ENCODE measurements at places on chromosomes 5 and 9.
A peak's percentile ranks its signal among the peaks of the same experiment; 100 is the strongest.

GRCh38 chr5:54794135-54794975 is 191.0 kb downstream of the ESM1 start:
- no peaks in the 10 kb centered on the region for H3K4me1 ChIP-seq
- no peaks in the 10 kb centered on the region for H3K27me3 ChIP-seq
- H3K27ac ChIP-seq, result no peak overlapping the region
- no peaks in the 10 kb centered on the region for H3K36me3 ChIP-seq

GRCh38 chr9:114123031-114123977 is 24.2 kb upstream of the KIF12 start:
- no peaks in the 10 kb centered on the region for H3K4me1 ChIP-seq
- no peak overlapping the region for H3K27ac ChIP-seq
- H3K27me3 ChIP-seq, result peaks cover 46% of the 10 kb centered on the region
- no peak for DNase-seq
- peaks cover 6% of the 10 kb centered on the region for H3K36me3 ChIP-seq

DNA sequence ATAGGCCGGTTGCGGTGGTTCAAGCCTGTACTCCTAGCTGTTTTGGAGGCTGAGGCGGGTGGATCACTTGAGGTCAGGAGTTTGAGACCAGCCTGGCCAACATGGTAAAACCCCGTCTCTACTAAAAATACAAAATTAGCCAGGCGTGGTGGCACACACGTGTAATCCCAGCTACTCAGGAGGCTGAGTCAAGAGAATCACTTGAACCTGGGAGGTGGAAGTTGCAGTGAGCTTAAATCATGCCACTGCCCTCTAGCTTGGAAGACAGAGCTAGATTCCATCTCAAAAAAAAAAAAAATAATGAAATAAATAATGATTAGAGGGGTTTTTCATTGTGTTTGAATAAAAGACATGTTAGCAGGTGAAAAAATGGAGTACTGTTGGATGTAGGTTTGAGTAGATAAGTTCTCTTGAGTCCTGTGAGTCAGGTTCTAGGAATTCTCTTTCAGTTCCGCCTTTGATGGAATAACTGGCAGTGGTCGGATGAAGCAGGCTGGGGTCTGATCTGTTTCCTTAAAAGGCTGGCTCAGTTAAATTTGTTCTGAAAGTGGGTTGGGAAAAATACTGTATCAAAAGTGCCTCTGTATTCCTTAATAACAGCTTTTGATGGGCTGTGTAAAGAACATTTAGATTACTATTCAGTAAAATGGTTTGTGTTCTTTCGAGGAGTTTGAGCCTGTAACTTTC is 73.2 kb downstream of the AOPEP start:
- peak overlapping the region; percentile 94 for H3K27ac ChIP-seq
- no peaks in the 10 kb centered on the region for H3K27me3 ChIP-seq
- peaks cover 36% of the 10 kb centered on the region for H3K4me1 ChIP-seq
- DNase-seq, result peak; percentile 58
- peak overlapping the region; percentile 72 for H3K4me3 ChIP-seq

DNA sequence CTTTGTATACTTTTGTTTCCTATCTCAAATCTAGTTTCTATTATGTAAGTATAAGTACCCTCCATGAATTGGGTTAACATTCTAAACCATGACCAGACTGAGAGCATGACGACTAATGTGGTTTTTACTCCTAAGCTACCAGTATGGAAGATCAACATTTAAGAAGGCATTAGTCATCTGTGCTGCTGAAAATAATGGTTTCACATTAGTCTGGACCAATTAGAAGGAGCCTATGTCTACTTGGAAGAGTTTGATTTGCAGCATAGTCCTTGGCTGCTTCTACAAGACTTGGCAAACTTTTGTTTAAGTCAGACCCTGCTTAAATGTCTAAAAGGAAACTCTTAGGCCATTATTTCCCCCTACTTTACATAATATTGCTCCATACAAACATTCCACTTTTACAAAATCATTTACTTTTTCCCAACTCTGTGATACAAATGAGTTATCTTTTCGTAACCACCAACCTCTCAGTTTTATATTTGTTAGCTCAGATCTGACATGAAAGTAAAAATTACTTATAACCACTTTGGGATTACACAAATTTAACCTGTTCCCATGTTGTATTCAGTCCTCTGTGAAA is 186.7 kb downstream of the COMMD10 start:
- peaks cover 7% of the 10 kb centered on the region for H3K4me1 ChIP-seq
- H3K4me3 ChIP-seq, result no peak overlapping the region
- H3K36me3 ChIP-seq, result no peaks in the 10 kb centered on the region
- DNase-seq, result no peak
- no peak overlapping the region for H3K27ac ChIP-seq

DNA sequence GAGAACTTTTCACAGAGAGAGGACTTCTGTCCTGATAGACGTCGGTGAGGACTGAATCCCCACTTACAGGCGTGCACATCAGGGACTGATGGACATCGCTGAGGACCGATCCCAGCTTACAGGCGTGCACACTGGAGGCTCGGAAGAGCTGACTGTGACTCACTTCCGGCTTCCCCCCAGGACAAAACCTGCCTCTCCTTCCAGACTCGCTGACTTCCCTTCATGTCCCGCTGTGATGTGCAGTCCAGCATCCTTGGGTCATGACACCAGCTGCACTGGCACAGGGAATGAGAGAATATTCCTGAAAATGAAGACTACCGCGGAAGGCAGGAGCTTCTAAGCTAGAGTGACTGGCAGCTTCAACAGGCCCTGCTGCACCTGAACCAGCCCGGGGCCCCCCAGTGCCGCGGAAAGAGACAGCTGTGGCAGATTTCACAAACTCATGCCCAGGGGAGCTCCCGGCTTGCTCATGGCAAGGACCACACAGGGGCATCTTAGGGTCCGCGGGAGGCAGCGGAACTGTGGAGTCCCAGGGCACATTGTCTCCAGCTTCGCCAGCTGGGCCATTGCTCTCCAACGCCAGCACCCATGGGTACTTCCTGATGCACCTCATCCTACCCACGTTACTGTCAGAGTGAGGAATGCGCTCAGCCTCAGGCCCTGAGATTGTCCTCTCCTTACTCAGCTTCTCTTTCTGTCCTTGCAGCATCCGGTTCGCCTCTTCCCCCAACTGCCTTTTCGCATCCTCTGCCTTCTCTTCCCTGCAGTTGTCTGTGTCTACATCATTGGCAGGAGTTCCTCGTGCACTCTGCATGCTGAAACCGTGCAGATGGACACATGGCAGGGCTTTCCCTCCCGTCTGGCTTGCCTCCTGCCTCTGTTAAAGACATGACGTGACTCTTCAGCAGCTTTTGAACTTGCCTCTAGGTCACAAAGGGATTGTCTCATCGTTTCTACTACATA is 29.5 kb downstream of the SURF6 start:
- no peak overlapping the region for H3K27ac ChIP-seq
- DNase-seq, result no peak
- no peaks in the 10 kb centered on the region for H3K36me3 ChIP-seq
- no peaks in the 10 kb centered on the region for H3K4me1 ChIP-seq

- H3K36me3 ChIP-seq, result no peaks in the 10 kb centered on the region
- no peak overlapping the region for H3K4me3 ChIP-seq
- H3K4me1 ChIP-seq, result no peaks in the 10 kb centered on the region
- H3K27ac ChIP-seq, result no peak overlapping the region
- DNase-seq, result no peak
Measured at GRCh38 chr5:89826938-89827337, 582.6 kb downstream of the CETN3 start.

DNA sequence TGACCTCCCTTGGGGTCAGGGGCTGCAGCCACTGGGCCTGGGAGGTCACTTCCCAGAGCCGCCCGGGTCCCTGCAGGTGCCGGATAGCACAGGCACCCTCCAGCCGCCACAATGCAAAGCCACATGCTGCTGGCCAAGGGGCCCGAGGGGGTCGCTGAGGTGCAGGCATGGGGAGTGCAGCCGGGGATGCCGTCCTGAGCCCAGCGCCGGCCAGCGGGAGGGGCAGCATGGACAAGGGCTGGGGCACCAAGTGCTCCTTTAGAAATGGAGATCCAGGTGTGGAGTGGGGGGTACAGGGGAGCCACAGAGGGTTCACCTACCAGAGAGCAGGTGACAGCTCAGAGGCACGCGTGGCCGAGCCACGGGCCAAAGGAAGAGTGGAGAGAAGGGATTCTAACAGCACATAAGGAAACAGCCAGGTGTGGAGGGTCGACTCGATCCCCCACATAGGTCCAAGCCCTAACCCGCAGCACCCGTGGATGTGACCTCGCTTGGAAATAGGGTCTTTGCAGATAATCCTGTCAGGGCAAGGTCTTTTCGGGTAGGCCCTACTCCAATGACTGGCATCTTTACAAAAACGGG is 24.7 kb downstream of the ZDHHC11B start:
- no peaks in the 10 kb centered on the region for H3K36me3 ChIP-seq
- no peak overlapping the region for H3K27ac ChIP-seq
- H3K4me1 ChIP-seq, result no peaks in the 10 kb centered on the region
- no peak for DNase-seq

DNA sequence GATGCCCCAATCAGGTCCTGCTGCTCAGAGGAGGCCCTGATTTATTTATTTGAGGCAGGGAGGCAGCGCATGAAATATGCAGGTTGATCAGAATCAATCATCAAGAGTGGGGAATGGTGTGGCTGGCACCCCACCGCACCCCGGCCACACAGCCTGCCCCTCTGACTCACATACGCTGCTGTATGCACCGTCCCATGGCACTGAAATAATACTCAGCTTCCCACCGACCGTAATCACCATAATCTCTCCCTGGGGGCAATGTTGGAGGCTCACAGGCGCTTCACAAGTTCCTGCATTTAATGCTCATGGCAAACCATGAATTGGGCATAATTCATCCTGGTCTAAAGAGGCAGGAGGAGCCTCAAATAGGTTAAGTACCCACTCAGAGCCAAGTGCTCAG is 141.2 kb upstream of the TBC1D2 start:
- peaks cover 6% of the 10 kb centered on the region for H3K36me3 ChIP-seq
- no peak for DNase-seq
- H3K4me1 ChIP-seq, result peaks cover 2% of the 10 kb centered on the region
- peaks cover 42% of the 10 kb centered on the region for H3K27me3 ChIP-seq
- no peak overlapping the region for H3K27ac ChIP-seq
